ENCODE measurements at places on chromosomes 6 and 20.

DNA sequence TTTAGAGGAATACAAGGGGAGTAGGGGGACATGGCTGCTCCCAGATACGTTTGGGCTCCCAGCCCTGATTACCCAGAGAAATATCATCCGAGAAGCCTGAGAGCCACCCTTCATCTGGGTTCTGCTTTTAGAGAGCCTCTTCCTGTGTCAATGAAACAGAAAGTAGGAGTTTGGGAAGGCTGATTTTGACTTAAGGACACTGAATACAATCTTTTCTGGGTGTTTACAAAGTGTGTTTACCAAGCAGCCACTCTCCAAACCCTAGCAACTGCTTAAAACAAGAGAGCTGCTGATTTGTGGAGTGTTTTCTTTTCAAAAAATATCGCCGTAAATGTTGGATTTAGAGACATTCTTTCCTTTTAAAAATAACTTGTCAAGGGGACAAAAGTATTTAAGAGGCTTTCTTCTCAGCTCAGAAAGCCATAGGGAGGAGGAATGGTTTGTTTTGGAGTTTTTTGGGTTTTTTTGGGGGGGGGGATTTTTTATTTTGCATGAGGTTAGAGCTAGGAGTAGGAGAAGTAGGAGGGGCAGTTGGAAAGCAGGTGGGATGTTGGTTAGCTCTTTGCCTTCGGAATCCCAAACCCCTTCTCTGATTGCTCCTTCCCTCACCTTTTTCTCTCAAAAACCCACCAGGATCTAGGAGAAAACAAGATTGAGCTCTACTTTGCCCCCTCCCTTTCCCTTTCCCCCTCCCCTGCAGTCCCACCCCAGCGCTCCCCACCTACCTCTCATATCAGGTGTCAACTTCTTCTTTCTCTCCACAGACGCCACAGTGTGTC, 12.4 kb downstream of the MAFB start:
- DNase-seq, result no peak

- DNase-seq, result no peak
These were observed 146.9 kb downstream of the DNAH8 start for GRCh38 chr6:38861926-38862401.

- no peak for DNase-seq
These were observed 149.7 kb downstream of the PLCB4 start for GRCh38 chr20:9218531-9218961.

DNA sequence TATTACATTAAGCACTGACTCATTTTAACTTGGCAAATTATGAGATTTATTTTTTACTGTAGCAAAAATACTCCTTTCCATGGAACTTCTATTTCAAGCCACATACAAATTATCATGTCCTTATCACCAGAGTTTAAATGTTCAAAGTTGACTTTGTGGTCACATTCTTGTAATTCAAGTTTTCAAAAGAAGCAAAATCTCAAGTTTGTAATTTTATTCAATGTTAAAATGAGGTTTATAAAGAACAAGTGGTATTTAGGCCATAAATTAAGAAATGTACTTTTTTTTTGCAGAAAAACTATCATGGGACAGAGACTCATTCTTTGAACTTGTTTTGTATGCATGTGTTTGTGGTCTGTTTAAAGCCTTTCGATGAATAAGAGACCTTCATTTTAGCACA, 811.5 kb downstream of the TENT5A start:
- no peak for DNase-seq

DNA sequence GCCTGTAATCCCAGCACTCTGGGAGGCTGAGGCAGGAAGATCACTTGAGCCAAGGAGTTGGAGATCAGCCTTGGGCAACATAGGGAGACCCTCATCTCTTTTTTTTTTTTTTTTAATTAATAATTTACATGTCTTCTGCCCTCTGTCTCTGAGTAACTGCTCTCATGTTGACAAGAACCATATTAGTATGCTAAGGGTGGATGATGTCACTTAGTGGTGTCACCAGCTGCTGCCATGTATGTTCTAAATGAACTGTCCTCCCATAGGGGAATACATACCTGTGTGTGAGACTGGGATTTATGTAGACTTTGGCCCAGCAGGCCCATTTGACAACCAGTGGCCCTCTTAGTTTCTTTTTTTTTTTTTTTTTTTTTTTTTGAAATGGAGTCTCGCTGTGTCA, 65.6 kb downstream of the SCAND1 start:
- DNase-seq, result no peak

DNA sequence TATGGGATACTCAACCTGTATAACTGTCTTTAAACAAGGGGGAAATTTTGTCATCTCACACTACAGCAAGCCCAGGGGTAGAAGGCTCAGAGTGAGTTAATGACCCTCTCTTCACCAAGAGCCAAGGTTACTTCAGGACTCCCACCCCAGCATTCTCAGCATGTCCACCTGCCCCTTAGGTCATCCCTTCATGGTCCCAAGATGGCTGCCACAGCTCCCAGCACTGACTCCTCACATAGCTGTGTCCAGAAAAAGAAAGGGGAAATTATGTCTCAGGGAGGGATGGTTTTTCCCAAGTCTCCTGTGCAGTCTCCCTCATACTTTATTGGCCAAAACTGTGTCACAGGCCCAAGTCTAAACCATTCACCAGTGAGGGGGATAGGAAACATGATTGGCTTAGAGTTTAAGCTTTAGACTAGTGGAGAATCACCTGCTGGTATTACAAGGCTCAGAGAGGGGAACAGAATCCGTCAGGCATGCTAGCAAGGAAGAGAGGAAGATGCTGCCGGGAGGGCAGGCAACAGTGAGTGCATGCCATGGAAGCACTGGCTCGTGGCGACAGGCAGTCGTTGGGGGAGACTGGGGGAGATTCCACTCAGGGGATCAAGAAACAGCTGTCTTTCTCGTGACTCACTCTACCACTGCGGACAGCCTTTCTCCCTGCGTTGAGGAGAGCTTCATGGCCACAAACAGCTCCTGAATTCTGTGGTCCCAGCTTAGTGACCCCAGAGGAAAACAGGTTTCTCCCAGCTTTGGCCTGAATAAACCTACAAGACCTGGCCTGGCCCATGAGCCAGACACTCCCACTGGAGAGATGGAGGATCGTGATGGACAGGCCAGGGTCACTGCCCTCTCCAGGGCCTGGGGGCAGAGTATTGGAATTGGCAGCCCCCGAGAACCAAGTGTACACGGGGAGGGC, 37.2 kb downstream of the HM13 start:
- DNase-seq, result no peak

GRCh38 chr6:25112322-25112773, 166.8 kb upstream of the CARMIL1 start:
- DNase-seq, result no peak

All from stimulated activated CD4-positive, alpha-beta T cell treated with anti-CD3 and anti-CD28 coated beads, Interleukin-2, amount 100 ng/mL, for 4 hours (primary cell).